ENCODE measurements at places on chromosomes 12 and 14. TPM values are rescaled to one million over a fixed set of nuclear protein-coding genes. Genes with fewer than 3 reads are reported as not detected.

Gene DDN
- total RNA-seq = not detected

Gene APPL2
- 42.5 TPM for total RNA-seq

GRCh38 chr14:94460631-94461416, 8.2 kb upstream of the SERPINA11 start:
- no peak overlapping the region for H3K27ac ChIP-seq
- H3K4me3 ChIP-seq = no peak overlapping the region

Gene MMP14
- total RNA-seq = 108 TPM

- H3K4me3 ChIP-seq = no peak overlapping the region
- DNase-seq = no peak
- H3K4me1 ChIP-seq = no peaks in the 10 kb centered on the region
- no peaks in the 10 kb centered on the region for H3K36me3 ChIP-seq
These were observed 24.7 kb upstream of the EEA1 start for GRCh38 chr12:92953747-92954146.

Measured in kidney (tissue), 22 donors.